ENCODE measurements at places on chromosomes 16 and 17. TPM values are rescaled to one million over a fixed set of nuclear protein-coding genes. Genes with fewer than 3 reads are reported as not detected.

The PRSS8 gene
- not detected for total RNA-seq

The HOXB2 gene
- total RNA-seq = 37.7 TPM

The NAGS gene
- total RNA-seq = 1.4 TPM

The PRAC2 gene
- not detected for total RNA-seq

The CCL16 gene
- not detected for total RNA-seq

The ZSCAN10 gene
- total RNA-seq = 0.48 TPM

The WFDC1 gene
- not detected for total RNA-seq

The SPATA32 gene
- 1.4 TPM for total RNA-seq

The TPPP3 gene
- 0.16 TPM for total RNA-seq

The EVPLL gene
- total RNA-seq = not detected

The KRT9 gene
- not detected for total RNA-seq

The CMTM2 gene
- total RNA-seq = 0.31 TPM

The MSLN gene
- total RNA-seq = not detected

The CCDC200 gene
- total RNA-seq = 0.74 TPM

The TBX2 gene
- 0.44 TPM for total RNA-seq

The ABCA6 gene
- 0.22 TPM for total RNA-seq

The CIITA gene
- total RNA-seq = 7.2 TPM

The HS3ST4 gene
- not detected for total RNA-seq

The TMEM106A gene
- 11.7 TPM for total RNA-seq

The MEAK7 gene
- 15.6 TPM for total RNA-seq

The FBXW10 gene
- 0.07 TPM for total RNA-seq

The MPV17L gene
- total RNA-seq = 0.17 TPM

The STAC2 gene
- total RNA-seq = not detected

The HS3ST3B1 gene
- 17.1 TPM for total RNA-seq

The KRTAP1-1 gene
- not detected for total RNA-seq

The SCIMP gene
- not detected for total RNA-seq

The PRSS21 gene
- total RNA-seq = 2.4 TPM

The ZFP3 gene
- 3.6 TPM for total RNA-seq

The GCGR gene
- total RNA-seq = 0.17 TPM

The KCNH4 gene
- 0.39 TPM for total RNA-seq

The ZNF263 gene
- total RNA-seq = 30.7 TPM

The CHST4 gene
- total RNA-seq = not detected

The CMTM3 gene
- total RNA-seq = 82.4 TPM

The USP31 gene
- total RNA-seq = 4.1 TPM

The GNGT2 gene
- total RNA-seq = 27.5 TPM

The CACNG5 gene
- total RNA-seq = not detected

The LRRC37B gene
- total RNA-seq = 48.6 TPM

The ST6GALNAC1 gene
- 1.8 TPM for total RNA-seq

The PRDM7 gene
- not detected for total RNA-seq

The KRT15 gene
- not detected for total RNA-seq

The TOX3 gene
- not detected for total RNA-seq
